ENCODE measurements at places on chromosomes 6 and 20.

- peak; percentile 26 for DNase-seq
Measured at GRCh38 chr20:49482621-49483017, at the start of gene KCNB1. Gene KCNB1, minus strand, starts transcription at chr20:49482668. Its CDS starts 188 bp downstream, at chr20:49482480.

DNA sequence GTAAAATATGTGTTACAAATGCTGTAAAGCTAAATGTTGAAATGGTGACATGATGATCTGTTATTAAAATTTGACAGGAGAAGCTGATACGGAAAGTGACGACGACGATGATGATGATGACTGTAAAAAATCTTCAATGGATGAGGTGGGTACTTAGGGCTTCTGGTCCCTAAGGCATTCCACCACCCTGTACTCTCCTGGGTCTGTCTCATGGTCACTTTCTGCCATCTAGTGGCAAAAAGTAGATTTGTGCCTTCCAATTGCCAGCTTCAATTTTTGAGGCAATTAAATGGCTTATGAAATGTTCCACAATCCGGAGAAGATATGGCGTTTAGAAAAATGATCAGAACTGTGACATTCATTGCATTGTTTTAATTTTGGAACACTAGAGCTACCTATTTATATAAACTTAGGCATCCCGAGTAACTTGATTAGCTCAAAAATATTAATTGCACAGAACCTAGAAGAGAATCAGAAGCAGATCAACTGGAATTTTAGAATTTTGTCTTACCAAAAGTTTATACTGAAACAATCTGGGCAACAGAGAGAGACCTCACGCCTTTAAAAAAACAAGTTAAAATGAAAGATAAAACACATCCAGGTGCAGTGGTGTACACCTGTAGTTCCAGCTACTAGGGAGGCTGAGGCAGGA is 346.5 kb upstream of the PLCB4 start:
- DNase-seq, result peak; percentile 81

DNA sequence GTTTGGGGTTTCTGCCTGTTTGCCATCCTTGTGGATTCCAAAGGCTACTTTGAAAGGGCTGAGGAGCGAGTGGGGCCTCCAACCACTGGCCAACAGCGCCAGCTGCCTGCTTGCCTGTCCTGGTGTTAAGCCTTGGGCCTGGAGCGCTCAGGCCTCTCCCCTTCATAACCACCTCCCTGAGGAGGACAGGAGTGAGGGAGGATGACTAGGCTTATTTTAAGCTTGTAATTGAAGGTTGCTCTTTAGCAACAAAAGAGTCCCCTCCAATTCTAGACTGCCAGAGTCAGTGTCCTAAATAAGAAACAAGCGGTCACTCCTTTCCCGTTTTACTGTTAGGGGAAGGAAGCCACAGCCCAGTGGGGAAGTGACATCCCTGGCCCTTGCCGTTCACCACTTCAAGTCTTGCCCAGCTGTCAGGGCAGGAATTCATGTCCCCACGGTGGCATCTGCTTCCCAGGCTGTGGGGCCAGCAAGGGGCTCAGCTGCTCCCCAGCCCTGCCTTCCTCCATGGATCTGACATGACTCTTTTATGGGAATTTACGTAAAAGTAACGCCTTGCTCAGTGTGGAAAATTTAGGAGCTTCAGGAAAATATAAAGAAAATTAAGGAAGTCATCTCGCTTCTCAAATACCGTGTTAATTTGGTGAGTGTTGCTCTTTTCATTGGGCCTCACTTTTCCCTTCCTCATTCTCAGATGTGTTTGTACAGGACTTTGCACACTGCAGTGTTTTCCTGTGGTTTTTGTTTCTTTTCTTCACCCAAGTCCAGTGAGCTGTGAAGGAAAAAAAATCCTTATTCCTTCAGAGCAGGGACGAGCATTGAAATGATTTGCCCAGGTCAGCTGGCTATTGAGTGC is 57.8 kb downstream of the SSR1 start:
- DNase-seq, result no peak

GRCh38 chr6:35354361-35355135 is 12.2 kb downstream of the PPARD start:
- no peak for DNase-seq

GRCh38 chr20:54263116-54263690 is 55.3 kb downstream of the PFDN4 start:
- no peak for DNase-seq

DNA sequence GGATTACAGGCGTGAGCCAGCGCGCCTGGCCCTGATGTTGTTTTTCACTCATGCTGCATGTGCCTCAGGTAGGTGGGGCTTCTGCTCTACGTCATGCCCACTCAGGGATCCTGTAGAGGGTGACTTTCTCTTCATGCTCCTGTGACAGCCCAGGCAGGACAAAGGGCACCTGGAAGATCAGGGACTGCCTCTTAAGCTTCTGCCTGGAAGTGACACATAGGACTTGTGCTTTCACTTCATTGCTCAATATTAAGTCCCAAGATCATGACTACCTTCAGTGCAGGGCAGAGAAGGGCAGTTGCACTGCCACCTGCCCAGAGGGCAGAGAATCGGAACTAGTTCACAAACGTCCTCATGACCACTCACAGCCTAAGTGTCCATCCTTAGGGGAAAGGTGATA is 249.5 kb upstream of the SULF2 start:
- no peak for DNase-seq

DNA sequence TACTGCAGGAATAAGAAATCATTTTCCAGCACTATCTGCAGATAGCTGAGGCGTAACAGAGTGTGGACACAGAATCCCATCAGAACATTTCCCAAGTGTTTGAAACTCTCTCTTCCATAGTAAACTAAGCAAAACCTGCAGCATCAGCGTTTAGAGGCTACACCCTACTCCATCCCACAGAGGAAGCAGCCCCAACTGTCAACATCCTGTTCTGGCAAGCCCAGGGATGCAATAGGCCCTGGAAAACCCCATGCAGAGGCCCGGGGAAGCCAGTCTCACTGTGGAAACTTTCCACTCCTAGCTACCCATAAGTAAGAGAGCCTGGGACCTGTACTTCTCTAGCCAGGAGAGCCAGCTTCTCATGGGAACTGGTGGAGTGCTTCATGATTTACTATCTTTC is 129.4 kb downstream of the LY86 start:
- DNase-seq, result no peak

- DNase-seq, result peak; percentile 35
Measured at GRCh38 chr6:136763255-136763654, 29.0 kb downstream of the MAP3K5 start.

DNA sequence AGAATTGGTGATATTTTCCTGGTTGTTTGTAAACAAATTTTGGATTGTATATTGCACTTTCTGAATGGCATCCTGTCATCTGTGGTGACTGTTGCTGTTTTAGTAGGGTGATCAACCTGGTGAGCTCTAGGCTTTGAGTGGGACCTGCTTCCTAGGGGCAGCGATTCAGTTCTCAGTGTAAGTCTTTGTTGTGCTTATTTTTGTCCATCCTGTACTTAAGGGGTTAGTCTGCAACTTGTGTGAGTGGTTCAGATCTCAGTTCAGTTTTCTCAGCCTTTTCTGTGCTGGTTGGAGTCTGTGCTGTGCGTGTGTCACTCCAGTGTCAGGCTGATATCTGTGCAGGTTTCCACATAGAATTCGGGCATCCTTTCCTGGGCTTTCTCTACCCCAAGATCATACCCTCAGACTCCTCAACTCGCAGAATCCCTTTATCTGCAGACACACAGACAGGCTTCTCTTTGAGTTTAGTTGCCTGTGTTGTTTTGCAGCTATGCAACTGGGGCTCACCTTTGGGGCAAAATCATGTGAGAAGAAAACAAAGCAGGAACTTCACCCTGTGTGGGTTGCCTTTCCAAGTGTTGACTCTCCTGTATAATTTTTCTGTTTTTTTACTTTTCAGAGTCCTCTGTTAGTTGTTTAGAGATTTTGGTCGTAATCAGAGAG is 177.7 kb downstream of the FARS2 start:
- DNase-seq, result no peak

All from NAMALWA (cell line).